ENCODE measurements at places on chromosomes 4 and X.

GRCh38 chrX:71603618-71604017 lies 14.7 kb downstream of the CXCR3 start:
- no peak for DNase-seq

DNA sequence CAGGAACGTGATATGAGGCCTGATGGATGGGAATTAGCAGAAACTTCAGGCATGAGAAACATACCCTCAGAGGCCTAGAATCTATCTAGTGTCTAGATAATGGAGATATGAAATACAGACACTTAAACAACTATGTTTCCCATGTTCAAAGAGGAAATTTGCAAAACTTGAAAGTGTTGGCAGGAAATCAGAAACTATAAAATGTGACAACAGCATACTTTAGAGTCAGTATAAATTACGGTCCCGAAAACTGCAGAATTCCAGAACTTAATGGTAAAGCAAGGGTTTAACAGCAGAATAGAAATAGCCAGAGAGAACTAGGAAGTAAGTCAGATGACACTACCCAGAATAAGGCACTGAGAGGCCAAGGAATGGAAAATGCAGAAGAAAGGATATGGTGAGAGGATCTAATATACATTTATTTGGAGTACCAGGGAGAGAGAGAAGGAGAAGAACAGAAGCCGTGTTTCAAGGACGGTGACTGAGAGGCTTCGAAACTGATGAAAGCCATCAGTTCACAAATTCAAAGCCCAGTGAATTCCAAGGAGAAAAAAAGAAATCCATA lies 7.4 kb downstream of the HTT-AS start:
- no peak for DNase-seq

- DNase-seq: no peak
Observed at GRCh38 chr4:153448003-153448731, 18.0 kb upstream of the TMEM131L start.

- no peak for DNase-seq
Observed at GRCh38 chrX:42237956-42238355, 314.6 kb upstream of the CASK start.

DNA sequence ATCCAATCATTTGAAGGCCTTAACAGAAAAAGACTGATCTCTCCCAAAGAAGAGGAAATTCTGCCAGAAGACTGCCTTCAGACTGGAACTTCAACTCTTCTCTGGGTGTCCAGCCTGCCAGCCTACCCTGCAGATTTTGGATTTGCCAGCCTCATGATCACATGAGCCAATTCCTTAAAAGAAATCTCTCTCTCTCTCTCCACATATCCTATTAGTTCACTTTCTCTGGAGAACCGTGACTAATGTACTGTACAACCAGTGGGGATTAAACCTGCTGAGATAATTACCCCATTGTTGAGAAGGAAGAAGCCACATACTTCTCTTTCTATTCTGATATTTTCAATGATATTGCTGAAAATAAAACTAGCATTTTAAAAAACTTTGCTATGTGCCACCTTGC lies 711.3 kb upstream of the AMOT start:
- no peak for DNase-seq

- DNase-seq: no peak
Observed at GRCh38 chrX:21529771-21530170, 128.4 kb downstream of the KLHL34 start.

DNA sequence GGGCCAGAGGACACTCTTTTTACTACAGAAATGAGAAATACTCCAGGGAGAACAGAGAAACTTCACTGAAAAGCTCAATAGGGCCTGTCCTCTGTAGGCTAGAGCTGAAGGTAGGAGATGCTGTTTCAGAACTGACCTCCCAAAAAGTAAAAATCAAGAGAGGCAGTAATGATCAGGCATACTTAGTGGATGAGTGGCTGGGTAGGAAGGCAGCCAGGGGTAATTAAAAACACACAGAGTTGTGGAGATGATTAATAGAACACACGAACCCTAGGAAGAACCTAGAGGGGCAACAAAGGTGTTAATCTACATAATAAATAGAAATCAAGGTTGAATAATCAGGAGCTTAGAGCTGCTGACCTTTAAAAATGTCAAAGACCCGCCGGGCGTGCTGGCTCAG lies 582.4 kb upstream of the ADGRL3 start:
- DNase-seq: no peak

DNA sequence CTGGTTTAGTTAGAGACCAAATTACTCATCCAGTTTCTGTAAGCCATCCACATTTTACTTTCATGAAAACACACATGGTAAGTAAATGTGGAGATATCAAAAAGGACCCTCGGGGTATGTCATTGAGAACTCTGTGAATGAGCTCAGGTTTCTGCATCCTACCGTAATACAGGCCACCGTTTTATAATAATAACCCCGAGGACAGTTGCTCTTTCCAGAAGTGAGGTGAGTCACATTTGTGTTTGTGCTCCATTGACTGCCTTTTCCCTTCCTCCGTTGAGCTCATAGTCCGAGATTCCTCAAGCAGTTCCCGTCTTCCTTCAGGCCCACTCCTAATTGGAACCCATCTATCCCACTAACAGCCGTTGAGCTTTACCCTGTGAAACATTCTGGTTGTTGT lies 95.3 kb downstream of the GRID2 start:
- DNase-seq: no peak

- no peak for DNase-seq
Observed at GRCh38 chr4:1069394-1069793, 44.0 kb downstream of the RNF212 start.

GRCh38 chr4:114588305-114588704 lies 10.3 kb upstream of the UGT8 start:
- DNase-seq: no peak

DNA sequence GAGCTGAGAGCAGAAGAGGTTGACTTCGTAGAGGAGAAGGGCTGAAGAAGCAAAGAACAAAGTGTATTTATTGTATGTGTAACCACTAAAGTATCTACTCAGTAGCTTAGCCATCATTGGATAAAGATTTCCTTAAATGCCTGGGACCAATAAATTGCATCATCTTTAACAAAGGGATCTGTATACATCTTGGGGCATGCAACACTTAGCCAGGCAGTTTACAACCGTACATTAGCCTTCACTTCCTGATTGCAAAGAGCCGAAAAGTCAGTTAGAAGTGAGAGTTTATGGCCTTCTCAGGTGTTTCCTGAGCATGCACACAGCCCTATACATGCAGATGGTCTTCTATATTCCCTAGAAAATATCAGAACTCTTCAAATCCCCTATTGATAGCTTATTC lies 68.0 kb upstream of the MAGED1 start:
- DNase-seq: no peak

DNA sequence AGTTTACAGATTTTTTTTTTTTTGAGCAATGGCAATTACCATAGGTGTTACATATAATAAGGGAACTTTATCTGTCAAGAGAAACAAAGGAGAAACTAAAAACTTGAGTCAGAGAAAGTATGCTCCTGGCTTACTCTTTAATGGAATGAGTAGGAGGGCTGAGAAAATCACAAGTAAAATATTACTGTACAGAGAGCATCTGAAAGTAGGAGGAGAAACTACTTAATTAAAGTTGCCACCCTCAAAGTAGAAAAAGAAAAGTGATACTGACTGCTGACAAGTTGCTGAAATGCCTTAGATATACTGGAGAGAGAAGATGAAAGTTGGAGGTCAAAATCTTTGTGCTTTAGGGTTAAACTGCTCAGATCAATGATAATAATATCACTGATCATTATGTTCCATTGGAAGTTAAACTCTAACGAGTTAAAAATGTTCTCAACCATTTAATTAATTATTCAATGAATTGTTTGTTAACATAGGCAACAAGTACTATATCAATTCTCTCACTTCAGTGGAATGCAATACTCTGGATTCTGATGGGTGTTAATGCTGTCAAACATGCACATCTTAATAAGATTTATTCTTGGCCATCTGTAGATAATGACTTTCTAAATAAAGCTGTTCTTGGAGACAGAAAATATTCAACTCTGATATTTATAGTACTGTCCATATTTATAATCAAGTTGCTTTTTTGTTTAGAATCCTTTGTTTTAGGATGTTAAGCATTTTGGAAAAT lies 61.2 kb upstream of the CAMK2D start:
- no peak for DNase-seq

GRCh38 chrX:38811515-38812243 lies 10.4 kb downstream of the MID1IP1 start:
- DNase-seq: no peak

DNA sequence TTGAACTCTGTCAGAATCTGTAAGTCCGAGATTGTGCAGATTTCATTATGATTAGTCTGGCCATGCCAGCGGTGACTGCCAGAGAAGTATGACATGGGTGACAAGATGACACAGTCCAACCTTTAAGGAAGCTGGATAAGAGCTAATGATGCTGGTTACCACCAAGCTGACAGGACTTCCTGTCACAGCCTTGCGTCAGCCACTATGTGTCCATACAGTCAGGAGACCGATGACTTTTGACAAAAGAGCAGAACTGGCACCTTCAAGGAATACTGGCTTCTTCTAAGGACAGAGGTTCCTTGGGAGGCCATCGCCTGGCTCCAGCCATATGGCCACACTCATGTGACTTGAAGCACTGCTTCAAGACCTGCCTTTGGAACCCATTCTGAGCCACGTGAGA lies 67.2 kb upstream of the TFDP3 start:
- no peak for DNase-seq

DNA sequence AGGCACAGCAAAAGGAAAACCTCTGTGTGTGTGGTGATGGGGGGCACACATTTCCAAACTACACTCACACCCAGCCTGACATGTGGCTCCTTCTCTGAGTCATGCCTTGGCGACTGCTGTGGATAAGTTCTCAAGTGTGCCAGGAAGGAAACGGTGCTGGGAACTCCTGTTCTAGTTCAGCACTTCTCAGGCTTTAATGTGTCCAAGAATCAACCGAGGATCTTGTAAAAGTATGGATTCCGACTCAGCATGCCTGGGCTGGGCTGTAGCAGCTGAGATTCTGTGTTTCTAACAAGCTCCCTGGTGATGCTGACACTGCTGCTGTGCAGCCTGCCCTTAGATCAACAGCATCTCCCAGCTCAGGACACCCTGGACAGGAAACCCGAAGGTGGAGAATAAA lies 20.2 kb downstream of the CLNK start:
- DNase-seq: no peak

DNA sequence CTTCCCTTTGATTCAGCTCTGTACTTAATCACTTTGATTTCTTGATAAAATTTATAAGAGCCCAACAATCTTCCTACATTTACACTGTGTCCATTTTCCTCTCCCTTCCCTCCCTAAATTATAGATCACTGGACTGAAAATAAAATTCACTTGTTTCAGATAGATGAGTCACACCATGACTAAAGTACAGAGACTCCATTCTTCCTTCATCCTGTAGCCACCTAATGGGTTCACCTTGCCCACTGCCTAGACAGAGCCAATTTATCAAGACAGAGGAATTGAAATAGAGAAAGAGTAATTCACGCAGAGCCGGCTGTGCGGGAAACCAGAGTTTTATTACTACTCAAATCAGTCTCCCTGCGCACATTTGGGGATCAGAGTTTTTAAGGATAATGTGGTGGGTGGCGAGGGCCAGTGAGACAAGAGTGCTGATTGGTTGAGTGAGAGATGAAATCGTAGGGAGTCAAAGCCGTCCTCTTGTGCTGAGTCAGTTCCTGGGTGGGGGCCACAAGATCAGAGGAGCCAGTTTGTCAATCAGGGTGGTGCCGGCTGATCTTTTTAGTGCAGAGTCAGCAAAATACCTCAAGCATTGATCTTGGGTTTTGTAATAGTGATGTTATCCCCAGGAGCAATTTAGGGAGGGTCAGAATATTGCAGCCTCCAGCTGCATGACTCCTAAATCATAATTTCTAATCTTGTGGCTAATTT lies 71.3 kb upstream of the MED14 start:
- no peak for DNase-seq

- no peak for DNase-seq
Observed at GRCh38 chrX:141839856-141840255, 1.7 kb downstream of the MAGEC3 start.

DNA sequence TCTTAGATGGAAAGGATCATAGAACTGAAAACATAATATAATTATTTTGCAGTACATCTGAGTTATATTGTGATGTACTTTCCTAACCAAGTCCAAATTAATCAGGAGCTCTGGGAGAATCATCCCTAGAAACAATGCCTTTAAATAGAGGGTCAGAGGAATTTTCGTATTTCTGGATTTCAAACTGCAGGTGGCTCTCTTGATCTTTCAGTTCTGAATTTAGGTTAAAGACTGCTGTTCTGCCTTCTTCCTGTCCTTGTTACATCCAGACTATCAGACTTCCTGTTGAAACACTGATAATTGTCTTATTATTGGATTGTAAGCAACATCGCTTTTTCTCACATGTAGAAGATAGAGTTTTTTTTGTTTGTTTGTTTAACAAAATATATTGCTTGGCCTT lies 142.7 kb downstream of the RPA4 start:
- peak; percentile 31 for DNase-seq

GRCh38 chr4:107757864-107758476 lies 37.9 kb upstream of the PAPSS1 start:
- peak; percentile 4 for DNase-seq

- DNase-seq: no peak
Observed at GRCh38 chr4:122827258-122827878, 737 bp downstream of the FGF2 start.

Measured in NCI-H2029 (cell line).